ENCODE measurements at places on chromosomes 13 and 19.

- DNase-seq: no peak
Measured at GRCh38 chr19:14502334-14503092, 6.6 kb upstream of the GIPC1 start.

GRCh38 chr19:13850910-13851733, 25.8 kb upstream of the NANOS3 start:
- peak; percentile 75 for DNase-seq

GRCh38 chr19:5628461-5628860, 5.6 kb downstream of the SAFB start:
- no peak for DNase-seq

- DNase-seq: peak; percentile 78
Measured at GRCh38 chr19:3544742-3545668, 6.0 kb downstream of the TEKTIP1 start.

DNA sequence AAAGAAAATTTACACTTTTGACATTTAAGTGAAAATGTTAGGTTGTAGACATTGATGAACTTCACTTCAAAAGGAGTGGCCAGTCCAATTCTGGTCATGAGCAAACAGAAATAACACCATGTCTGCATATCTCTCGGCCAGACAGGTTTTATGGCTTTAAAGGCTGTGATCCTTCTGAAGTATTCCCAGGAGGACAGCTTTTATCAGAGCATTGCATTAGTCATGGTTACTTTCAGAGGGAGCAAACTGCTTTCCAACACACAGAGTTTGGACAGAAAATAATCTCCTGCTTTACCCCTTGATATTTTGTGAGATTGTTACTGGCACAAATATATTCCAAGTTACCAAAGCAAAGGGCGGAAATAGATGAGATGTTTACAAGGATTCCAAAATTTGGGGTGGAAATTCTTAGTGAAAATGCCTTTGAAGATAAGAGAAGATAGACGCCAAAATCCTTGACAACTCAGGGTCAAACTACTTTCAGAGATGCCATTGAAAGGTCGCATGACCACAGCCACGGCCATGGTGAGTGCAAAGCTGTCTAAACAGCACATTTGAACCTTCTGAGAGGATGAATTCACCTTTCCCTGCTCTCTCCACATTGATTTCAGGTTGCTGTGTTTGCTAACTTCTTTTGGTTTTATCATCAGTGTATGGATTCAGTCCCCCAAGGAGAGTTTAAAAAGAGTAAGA, 584.5 kb upstream of the SGCG start:
- no peak for DNase-seq

GRCh38 chr13:45921162-45921736, 69.7 kb upstream of the SIAH3 start:
- DNase-seq: no peak

GRCh38 chr19:5125797-5126497, 157.0 kb downstream of the KDM4B start:
- DNase-seq: no peak

- DNase-seq: no peak
Measured at GRCh38 chr19:18832306-18833140, 764 bp downstream of the UPF1 start.

DNA sequence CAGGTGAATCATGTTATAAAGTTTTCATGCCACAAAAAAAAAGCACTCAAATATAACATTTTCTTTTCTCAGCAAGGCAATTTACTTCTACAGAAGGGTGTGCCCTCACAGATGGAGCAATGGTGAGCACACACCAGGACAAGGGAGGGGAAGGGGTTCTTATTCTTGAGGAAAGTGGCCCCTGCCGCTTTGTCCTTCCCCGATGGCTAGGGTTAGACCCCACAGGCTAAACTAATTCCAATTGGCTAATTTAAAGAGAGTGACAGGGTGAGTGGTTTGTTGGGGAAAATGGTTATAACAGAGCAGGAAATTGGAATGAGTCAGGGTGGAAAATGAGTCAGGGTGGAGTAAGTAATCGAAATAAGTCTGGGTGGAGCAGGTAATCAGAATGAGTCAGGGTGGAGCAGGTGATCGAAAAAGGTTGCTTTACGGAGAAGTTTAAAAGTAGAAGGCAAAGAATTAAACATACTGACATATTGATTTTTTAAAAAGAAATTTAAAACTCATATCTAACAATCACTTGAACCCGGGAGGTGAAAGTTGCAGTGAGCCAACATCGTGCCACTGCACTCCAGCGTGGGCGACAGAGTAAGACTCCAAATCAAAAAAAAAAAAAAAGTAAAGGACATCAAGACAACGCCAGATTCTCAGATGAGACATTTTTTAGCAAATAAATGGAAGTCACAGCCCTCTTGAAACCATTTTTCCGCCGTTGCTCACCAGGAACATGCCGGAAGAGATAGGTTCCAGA, 813 bp downstream of the ZNF562 start:
- DNase-seq: no peak

DNA sequence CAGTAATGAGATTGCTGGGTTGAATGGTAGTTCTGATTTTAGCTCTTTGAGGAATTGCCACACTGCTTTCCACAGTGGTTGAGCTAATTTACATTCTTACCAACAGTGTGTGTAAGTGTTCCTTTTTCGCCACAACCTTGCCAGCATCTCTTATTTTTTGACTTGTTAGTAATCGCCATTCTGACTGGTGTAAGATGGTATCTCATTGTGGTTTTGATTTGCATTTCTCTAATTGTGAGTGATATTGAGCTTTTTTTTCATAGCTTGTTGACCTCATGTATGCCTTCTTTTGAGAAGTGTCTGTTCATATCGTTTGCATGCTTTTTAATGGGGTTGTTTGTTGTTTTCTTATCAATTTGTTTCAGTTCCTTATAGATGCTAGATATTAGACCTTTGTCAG, 245.0 kb downstream of the MTUS2 start:
- DNase-seq: no peak

GRCh38 chr13:45895881-45896280, 44.3 kb upstream of the SIAH3 start:
- DNase-seq: no peak

DNA sequence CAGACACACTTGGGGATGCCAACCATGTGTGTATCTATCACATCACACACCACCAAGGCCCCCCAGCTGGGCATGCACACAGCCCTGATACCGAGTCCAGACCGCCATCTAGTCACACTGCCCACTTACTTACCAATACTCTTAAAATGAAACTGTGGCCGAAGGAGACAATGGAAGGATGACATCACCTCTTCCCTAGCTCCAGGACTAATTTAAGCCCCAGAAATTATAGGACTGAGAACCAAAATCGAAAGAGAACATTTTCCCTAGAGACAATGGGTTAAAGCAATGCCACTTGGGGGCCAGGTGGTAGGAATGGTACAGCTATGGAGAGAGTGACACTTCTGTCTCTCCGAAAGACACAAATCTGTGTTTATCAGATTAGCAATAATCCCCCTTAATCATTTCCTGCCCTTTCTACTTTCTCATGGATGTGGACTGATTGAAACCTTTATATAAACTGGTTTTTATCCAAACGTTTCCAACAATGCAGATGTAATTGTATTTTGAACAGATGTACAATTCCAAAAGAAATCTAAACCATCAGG, 663 bp upstream of the GGACT start:
- peak; percentile 4 for DNase-seq

- DNase-seq: no peak
Measured at GRCh38 chr13:40236566-40237168, 429.8 kb downstream of the FOXO1 start.

GRCh38 chr13:42760951-42761350, 20.4 kb upstream of the FAM216B start:
- DNase-seq: no peak

DNA sequence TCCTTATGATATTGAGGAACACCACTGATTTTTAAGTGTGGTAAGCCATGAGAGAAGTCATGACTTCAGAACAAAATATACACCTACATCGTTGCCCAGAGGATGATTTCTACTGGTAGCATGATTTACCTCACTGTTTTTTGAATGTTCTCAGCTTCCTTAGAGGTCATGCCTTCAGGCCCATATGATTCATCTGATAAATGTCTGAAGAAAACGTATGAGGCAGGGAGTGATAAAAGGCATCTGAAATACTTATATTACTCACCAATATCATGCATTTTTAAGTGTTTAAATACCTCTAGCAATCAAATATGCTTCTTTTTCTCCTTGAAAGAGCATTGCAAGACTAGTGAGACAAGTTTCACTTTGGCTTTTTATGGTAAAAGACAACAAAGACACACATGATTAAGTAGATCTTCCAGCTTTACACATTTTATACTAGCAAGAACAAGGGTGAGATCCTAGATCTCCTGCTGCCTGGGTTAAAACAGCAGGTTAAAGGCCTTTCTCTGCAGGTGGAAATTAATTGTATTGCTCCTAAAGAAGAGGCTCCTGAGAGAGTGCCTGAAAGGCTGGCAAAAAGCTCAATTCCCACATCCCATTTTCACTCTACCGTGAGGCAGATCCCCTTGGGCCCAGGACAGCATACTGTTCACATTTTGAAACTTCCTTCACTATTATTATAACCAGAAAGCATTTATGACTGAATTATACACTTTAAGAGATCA, 432.4 kb downstream of the SLITRK1 start:
- DNase-seq: no peak

DNA sequence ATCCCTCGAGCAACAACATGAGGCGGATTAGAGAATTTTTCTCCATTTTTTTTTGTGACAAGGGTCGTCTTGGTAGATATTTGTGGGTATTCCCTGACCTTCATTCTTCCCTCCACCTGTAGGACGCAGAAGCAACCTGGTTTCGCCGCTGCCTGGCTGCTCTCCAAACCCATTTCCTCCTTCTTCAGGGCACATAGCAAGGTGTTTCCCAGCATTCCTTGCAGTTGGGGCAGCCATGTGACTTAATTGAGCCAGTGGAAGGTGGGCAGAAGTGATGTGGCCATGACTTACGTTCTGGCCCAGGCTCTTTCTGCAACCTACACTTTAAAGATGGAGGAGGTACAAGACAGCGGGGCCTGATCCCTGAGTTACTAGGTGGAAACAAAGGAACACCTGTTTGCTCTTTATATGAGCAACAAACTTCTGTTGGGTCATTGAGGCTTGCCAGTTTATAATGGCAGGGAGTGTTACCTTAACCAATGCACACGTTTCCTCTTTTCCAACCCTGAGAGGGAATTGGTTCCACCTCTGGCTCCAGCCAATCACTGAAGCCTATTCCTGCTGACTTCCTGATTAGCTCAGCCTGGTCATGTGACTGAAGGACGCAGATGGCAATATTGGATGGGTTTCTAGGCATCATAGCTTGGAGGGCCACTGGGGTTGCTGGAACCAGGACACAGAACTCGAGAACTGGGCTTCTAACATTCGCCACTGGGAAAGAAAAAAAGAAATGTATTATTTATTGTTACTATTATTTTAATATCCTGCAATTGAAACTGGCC, 30.8 kb upstream of the ZNRF4 start:
- no peak for DNase-seq

DNA sequence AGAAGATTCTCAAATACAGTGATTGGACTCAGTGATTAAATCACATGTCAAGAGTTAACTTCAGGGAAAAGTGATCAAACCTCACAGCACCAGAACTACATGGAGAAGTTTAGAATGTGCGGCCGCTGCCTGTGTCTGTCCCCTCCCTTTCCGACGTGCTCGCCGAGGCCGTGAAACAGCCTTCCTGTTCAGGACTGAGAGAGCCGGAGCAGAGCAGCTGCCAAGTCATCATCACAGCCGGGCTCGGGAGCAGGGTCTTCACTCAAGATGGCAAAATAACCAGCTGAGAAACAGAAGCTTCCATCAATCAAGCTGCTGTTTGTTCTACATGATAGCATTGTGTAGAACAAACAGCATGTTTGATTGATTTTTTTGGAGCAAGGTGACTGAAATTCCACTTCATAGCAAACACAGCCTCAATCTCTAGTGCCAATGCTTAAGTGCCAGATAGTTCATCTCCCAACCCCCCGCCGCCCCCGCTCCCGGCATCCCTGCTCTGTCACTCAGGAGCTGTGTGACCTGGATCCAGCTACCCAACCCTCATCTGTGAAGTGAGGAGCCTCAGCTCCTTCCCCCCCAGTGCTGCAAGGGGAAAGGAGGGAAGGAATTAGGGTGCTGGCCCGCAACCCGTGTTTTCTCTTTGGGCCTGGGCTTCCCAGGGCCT, 70.6 kb downstream of the HSPH1 start:
- no peak for DNase-seq

- no peak for DNase-seq
Measured at GRCh38 chr19:8488365-8488764, 14.1 kb downstream of the PRAM1 start.

GRCh38 chr13:77460195-77460594, 75.3 kb upstream of the SCEL start:
- DNase-seq: peak; percentile 9

- no peak for DNase-seq
Measured at GRCh38 chr13:53028637-53029203, at the start of gene OLFM4. TSS of gene OLFM4 (plus strand) at chr13:53028813. CDS start at chr13:53028837, 24 bp downstream.

DNA sequence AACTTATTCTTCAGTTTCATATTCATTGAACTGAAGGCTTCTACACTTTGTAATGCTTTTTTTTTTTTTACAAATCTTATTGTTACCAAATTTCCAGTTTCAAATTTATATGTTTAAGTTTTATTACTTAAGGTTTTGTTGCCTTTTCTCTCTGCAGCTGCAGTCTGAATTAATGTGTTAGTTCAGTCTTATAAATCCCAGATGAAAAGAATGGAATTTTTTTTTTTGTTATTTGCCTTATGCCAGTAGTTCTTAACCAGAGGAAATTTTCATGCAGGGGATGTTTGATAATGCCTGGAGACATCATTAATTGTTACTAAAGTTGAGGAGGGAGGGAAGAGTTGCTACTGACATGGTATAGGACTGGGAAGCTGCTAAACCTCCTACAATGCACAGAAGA, 367.9 kb upstream of the SPRY2 start:
- DNase-seq: no peak

- no peak for DNase-seq
Measured at GRCh38 chr19:8334458-8335342, 8.4 kb downstream of the KANK3 start.

DNA sequence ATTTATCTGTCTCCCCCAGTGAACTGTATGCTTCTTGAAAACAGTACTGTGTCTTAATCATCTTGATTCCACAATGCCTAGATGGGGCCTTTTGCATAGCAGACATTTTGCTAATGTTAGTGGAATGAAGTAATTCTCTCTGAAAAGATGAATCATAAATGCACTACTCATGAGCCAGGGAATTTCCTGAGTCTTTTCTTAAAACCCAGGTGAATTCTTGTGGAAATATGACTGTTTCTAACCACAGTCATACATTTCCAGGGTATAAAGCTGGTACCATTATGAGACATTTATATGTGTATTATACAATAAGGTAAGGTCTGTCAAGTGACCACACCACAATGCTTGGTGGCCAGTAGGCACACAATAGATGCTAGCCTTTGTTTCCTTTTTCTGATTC, 5.5 kb upstream of the KCTD4 start:
- no peak for DNase-seq

DNA sequence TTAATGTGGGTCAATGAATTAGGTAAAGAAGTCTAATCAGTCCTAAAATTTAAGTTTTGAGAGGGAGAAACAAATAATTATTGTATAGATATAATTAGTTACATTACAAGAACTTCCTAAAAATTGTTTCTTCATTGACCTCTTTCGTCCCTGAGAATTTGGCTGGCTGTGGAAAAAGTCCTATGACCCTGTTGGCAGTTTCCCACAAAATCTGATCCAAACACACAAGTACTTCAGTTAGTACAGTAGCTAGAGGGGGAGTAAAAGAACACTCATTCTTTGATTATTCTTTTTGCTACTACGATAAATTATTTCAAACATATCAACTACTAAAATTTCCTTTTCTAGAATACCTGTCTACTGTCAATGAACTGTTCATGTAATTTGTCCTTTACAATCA, 11.3 kb downstream of the POSTN start:
- no peak for DNase-seq

- peak; percentile 15 for DNase-seq
Measured at GRCh38 chr13:52399708-52400107, 6.3 kb downstream of the THSD1 start.

Measured in CD4-positive, alpha-beta T cell treated with Interleukin-12 subunit alpha and Interleukin-12 subunit beta, for 1 hour (primary cell).